ENCODE measurements at places on chromosomes 1 and 21.

DNA sequence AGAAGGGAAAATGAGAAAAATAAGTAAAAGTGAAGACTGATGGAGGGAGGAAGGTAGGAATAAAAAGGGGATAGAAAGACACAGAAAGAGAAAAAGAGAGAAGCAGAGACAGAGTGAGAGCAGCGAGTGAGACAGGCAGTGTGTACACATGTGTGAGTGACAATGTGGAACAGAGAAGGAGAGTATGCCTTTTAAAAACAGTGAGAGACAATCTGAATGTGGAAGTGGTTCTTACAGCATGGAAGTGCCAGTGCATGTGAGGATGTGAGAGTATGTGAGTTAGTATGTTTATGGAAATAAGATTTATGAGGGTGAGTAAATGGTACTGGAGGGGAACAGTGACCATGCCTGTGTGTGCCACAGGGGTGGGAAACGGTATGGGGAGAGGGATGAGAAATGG lies 1.2 kb downstream of the NEGR1 start:
- DNase-seq: no peak

- DNase-seq: no peak
Observed at GRCh38 chr1:221823149-221823548, 81.3 kb upstream of the DUSP10 start.

DNA sequence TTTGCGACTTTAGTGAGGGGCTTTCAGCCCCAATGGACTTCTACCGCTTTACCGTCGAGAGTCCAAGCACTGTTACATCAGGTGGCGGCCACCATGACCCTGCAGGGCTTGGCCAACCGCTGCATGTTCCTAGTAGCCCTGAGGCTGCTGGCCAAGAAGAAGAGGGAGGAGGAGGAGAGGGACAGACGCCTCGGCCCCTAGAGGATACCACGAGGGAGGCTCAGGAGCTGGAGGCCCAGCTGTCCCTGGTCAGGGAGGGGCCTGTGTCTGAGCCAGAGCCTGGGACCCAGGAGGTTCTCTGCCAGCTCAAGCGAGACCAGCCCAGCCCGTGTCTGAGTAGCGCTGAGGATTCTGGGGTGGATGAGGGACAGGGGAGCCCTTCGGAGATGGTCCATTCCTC lies 8.6 kb upstream of the SLC25A34 start:
- DNase-seq: no peak

DNA sequence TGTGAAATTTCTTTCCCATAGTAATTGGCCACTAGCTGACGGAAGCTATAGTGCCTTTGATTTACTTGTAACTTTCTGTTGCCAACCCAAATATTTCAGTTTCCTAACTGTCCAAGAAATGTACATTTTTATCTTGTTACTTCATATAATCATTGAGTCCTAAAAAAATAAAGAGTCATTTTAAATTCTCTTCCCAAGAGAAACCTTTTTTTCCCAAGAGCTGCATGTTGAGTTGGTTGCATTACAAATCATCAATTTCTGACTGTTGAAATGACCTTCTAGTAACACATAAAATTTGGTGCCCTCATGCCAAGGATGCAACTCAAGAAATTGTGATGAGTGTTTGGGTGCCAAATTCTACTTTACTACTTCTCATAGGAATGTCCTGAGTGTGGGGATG lies 61.0 kb downstream of the HMCN1 start:
- DNase-seq: no peak

DNA sequence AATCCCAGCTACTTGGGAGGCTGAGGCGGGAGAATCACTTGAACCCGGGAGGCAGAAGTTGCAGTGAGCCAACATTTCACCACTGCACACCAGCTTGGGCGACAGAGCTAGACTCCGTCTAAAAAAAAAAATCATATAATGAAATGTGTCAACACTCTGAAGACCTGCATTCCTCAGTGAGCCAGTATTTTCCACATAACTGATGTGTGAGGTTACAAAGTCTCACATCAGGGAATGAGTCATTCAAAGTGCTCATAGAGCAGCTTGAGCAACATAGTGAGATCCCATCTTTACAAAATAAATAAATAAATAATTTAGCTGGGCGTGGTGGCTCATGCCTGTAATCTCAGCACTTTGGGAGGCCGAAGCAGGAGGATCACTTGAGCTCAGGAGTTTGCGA lies 65.5 kb downstream of the CASZ1 start:
- no peak for DNase-seq

DNA sequence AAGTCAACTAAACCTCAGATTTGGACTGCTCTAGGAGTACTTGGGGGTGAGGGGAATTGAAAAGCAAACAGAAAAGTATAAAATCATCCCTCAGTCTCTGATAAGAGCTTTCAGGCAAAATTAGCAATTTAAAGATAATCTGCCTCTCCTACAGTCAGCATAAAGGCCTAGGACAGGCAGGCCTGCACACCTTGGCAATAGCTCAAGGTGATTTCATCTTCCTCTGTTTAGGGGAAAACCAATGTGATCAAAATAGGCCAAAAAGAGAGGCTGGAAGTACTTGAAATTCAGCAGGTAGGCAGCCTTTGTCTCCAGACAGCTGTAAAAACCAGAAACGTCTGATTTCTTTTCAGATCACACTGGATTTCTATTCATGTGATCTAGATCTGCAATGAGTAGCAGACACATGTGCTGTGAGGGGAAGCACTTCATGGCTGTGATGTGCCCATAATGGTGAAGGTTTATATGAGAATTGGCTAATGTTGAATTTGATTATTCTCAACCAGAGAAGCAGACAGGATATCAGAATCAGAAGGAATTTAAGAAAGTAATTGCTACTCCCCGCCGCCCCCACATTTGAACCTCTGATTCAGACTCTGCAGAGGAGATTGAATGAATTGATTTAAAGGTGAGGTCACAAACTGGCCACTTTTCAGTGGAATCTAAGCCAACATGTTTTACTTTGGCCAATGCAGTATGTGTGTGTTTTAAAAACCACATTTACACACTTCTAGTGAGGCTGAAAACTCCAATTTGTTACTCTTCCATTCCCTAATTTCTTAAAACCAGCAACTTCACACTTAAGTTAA lies 45.8 kb upstream of the DNASE2B start:
- DNase-seq: no peak

DNA sequence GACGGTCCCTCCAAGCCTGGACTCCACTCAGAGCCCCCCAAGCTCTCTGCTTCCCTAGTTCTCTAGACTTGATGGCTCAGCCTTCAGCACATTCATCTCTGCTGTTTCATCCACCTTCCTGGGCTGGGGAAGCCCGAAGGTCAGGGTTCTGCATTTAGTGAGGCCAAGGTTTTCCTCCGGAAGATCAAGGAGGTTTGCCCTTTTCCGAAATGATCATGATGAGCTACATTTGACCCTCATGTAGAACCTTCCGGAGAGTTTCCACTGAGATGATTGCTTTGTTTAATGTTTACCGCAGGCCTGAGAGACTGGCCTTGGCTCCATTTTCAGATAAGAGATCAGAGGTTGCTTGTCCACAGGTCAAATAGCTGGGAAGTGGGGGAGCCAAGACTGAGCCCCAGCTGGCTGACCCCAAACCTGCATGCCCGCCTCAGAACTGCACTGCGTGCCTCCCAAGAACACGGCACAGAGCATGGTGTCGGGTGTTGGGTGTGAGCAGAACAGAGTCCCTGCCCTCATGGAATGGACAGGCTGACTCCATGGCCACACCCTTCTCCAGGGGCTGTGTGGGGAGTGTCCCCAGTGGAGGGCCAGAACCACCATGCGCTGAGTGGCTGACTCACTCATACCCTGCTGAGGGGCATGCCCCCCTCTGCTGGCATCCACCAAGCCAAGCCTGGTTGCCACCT lies 200.8 kb upstream of the TMEM51 start:
- DNase-seq: no peak

GRCh38 chr1:54371942-54372275 lies 34.3 kb downstream of the SSBP3 start:
- no peak for DNase-seq

- DNase-seq: no peak
Observed at GRCh38 chr1:36365381-36365780, 20.3 kb downstream of the STK40 start.
